NCI-H2227 treated with DMSO at 0.1 percent for 48 hours (cell line): ENCODE measurements at places on chromosomes 4 and X.

DNA sequence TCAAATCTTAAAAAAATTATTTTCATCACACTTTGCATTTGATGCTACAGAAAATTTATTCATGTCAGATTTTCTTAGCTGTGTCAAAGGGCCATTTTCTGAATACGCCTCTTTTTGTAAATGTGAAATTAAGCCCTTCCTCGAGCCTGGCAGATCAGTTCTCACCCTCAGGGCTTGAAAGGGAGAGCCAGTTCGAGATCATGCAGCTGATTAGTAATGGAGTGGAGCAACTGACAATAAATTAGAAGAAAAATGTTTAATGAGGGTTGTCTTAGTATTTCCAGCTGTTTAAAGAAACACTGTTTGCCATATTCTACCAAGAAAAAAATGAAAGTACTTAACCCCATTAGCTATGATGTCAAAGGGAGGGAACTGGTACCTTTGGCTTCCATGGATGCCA, 28.7 kb downstream of the CC2D2A start:
- no peak for DNase-seq

DNA sequence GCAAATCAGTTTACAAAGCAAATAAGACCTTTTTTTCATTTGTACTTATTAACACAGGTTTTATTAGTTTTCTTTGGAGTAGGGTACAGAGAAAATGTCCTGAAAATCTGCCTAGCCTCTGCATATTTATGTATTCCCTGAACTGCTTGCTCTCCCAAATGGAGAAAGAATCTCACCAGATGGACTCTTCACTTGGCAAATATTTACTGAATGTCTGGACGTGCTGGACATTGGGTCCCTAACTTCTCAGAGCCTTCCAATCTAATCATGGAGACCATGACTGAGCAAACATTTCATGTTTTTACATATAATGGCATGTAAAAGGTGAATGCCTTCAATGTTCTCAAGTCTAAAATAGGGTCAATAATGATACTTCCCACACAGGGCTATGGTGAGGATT, 126.0 kb downstream of the CHRDL1 start:
- DNase-seq, result no peak

DNA sequence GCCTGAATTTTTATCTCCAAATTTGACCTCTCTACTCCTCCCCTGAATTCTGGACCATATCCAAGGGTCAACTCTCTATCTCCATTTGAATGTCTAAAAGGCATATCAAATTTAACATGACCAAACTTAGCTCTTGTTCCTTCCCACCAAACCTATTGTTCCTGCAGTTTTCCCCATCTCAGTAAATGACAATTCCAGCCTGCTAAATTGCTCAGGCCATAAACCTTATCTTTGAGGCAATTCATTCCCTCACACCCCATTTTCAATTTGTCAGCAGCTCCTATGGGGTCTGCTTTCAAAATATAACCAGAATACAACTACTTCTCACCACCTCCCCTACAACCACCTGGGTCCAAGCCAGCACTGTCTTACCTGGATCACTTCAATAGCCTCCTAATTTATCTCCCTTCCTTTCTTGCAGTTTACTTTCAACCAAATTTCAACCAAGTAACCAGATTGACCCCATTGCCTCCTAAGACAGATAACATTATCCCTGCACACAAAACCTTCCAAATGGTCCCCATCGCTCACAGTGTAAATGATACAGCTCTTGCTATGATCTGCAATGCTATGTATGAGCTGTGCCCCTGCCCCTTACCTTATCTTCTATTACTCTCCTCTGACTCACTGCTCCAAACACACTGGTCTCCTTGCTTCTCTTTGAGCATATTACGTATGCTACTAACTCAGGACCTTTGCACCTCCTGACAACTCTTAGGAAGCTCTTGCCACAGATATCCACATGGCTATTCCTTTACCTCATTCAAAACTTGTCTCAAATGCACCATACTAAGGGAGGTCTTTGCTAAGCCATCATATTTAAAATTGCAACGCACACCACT, 66.0 kb downstream of the CAMK2D start:
- no peak for DNase-seq

GRCh38 chr4:33425936-33426335, 2705.8 kb downstream of the PCDH7 start:
- DNase-seq, result no peak

- DNase-seq, result no peak
Measured at GRCh38 chr4:92520563-92520962, 216.8 kb downstream of the GRID2 start.

GRCh38 chrX:9656277-9656676, 109.4 kb downstream of the GPR143 start:
- no peak for DNase-seq

- DNase-seq, result no peak
Measured at GRCh38 chr4:166895771-166896170, 338.5 kb downstream of the SPOCK3 start.

DNA sequence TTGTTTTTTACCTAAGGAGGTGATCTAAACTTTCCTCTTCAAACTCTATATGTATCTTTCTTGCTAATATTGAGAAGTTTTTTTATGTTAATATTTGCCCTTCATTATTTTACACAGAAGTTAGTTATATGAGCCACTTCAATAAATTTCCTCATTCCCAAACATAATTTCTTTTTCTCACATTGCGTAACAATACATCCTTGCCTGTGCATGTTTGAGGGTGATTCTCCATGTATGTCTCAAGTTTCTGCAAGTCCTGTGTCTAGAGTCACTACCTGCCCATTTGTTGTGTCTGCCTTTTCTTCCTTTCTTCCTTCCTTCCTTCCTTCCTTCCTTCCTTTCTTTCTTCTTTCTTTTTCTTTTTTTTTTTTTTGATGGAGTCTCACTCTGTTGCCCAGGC, 2057.9 kb downstream of the PCDH7 start:
- DNase-seq, result no peak

- no peak for DNase-seq
Measured at GRCh38 chr4:2408401-2408958, 10.0 kb downstream of the ZFYVE28 start.

- DNase-seq, result peak; percentile 22
Measured at GRCh38 chrX:56564164-56564885, 898 bp downstream of the UBQLN2 start.

DNA sequence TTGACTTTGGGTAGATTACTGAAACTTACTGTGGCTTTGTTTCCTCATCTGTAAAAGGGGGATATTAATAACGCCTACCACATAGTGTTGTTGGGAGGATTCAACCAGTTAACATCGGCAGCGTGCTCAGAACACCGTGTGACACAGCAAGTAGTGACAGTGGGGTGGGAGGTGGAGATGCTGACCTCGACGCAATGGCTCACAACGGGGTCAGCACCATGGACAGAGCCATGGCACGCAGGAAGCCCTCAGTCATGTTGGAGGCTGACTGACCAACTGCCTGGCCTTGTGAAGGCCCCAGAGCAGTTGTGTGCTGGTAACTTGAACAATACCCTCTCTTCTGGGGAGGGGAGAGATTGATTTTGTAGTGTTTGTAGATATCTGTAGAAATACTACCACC, 93.2 kb downstream of the WFS1 start:
- DNase-seq, result no peak

DNA sequence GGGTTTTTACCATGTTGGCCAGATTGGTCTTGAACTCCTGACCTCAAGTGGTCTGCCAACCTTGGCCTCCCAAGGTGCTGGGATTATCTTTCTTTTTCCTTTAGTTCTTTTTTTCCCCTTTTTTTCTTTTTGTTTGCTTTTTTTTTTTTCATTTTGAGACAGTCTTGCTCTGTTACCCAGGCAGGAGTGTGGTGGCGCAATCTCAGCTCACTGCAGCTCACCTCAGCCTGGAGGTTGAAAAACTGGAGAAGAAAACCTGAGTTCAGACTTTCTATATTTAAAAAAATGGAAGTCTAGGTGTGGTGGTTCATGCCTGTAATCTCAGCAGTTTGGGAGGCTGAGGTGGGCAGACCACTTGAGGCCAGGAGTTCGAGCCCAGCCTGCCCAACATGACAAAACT, 181.1 kb upstream of the HS3ST1 start:
- DNase-seq, result no peak

- DNase-seq, result no peak
Measured at GRCh38 chr4:25800245-25800644, 62.5 kb downstream of the SEL1L3 start.

GRCh38 chr4:135225551-135225950, 1024.0 kb upstream of the PABPC4L start:
- no peak for DNase-seq

DNA sequence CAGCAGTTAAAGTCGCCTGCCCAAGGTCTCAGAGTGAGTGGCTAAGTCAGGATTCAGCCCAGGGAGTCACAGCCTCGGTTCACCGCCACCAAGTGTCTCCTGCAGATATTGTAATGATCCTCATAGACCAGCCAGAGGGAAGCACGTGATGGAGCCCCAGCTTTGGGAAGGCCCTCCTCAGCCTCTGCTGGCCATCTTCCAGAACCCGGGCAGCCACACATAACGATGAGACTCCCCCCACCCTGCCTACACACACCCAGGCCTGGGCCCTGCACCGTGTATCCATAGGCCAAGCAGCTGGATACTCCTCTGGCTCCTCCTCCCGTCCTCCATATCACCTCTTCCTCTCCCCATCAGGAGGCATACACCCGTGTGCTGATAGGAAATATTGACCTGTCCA, 19.6 kb upstream of the SASH3 start:
- DNase-seq, result no peak

- DNase-seq, result peak; percentile 21
Measured at GRCh38 chr4:118682928-118683327, 2.3 kb upstream of the METTL14 start.

DNA sequence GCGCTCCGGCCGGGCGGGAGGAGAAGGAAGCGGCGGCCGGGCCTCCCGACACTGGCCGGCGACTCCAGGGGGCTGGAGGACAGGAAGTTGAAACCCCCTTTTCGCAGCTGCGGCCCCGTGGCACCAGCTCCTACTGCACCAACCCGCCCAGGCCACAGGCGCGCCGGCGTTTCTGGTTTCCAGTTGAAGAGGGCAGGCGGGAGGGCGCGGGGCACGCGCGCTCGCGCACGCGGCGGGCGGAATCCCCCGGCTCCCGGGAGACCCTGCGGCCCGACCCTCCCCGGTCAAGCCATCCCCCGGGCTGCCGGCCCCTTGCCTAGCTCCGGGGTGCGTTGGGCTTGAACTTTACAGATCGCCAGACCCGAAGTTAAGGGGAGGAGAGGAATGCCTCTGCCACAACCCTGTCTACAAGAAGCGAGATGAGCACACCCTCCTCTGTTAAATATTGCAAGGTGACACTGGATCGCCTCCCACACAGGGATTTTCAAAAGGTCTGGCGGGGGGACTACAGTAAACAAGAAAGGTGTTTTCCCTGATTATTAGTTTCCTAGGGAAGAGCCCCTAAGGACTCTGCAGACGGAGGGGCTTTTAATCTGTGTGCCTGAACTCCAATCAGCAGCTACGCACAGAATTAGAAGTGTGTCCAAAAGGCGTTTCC, 1.4 kb downstream of the ELOVL6 start:
- peak; percentile 26 for DNase-seq
